ENCODE measurements at places on chromosomes 13 and 19. TPM values are rescaled to one million over a fixed set of nuclear protein-coding genes. Genes with fewer than 3 reads are reported as not detected.

- DNase-seq, result no peak
These were observed 22.7 kb upstream of the SERP2 start for GRCh38 chr13:44350775-44351504.

DNA sequence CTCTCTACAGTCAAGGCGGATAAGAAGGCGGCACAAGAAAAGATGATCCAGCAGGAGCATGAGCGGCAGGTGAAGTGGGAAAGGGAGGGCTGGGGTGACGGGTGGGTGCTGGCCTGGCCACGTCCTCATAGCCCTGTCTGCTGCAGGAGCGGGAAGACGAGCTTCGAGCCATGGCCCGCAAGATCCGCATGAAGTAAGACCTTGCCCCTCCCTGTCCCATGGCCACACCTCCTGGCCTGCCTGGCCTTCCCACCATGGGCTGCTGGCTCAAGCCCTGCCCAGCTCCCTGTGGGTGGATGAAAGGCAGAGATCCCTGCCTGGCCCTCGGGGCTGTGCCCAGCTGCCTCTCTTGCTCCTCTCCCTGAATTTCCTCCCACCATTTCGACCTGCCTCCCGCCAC, 7.2 kb downstream of the ZNF296 start:
- DNase-seq, result no peak

DNA sequence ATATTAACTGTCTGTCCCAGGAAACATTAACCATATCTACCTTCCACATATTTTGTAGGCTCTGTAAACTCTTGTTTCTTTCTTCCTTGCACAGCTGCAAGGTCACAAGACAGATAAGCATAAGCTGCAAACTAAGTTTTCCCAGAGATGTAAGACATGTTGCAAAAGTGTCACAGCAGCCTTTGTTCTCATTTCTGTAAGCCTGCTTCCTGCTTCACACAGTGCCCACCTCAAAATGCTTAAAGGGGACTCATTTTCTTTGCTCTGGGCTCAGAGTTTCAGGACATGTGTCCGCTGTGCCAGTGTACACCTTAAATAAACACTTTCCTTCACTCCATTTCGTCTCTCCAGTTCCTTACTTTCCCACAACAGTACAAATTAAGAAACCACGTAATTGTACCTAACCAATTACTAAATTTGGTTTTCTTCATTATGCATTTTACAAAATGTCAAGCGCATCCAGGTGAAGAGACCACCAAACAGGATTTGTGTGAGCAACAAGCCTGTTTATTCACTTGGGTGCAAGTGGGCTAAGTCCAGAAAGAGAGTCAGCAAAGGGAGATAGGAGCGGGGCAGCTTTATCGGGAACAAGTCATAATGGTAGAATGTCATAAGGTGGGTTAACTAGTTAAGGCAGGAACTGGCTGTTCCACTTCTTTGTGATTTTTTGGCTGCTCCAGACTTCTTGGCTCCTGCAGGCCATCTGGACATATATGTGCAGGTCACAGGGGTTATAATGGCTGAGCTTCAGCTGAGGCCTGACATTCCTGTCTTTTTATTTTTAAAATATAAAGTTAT, 12.7 kb upstream of the ZNF431 start:
- no peak for DNase-seq

EDDM13 gene
- total RNA-seq, result not detected

RABAC1 gene
- 117 TPM for total RNA-seq

ZNF865 gene
- under 0.01 TPM for total RNA-seq

PCCA gene
- 24.0 TPM for total RNA-seq
